NCI-H2227 treated with DMSO at 0.1 percent for 48 hours (cell line): ENCODE measurements at places on chromosomes 16 and 17.

DNA sequence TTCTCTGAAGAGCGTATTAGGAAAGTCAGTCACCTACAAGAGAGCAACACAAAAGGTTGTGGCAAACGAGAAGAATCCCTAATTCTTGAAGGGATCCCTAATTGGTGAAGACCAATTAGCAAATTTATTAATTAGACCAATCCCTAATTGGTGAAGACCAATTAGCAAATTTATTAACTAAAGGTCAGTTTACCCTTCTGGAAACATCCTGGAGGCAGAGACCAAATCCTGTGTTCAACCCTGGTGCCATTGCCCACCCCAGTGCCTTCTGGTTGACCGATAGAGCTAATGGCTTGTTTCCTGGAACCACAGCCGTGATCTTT is 74.2 kb downstream of the WIPI1 start:
- DNase-seq: no peak

DNA sequence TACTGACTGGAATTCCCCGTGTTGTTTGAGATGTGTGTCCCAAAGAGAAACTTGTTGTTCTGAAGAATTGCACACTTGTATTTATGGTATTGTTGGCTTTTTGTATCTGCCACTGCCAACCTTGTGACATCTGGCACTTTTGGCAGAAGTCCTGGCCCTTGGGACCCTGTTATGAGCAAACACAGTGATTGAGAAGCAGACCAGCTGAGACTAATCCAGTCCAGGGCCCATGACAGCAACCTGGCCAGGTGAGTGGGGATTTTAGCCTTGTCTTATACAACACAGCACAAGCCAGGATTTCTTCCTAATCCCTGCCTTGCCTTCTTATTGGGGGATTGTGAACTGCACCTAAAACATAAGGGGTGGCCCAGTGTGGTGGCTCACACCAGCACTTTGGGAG is 80.0 kb downstream of the NTN1 start:
- no peak for DNase-seq

GRCh38 chr17:15309236-15309635 is 32.2 kb downstream of the TEKT3 start:
- DNase-seq: no peak

GRCh38 chr17:31596382-31597323 is 205.2 kb downstream of the RAB11FIP4 start:
- DNase-seq: no peak

GRCh38 chr16:77171745-77172635 is 19.0 kb upstream of the MON1B start:
- DNase-seq: peak; percentile 65

DNA sequence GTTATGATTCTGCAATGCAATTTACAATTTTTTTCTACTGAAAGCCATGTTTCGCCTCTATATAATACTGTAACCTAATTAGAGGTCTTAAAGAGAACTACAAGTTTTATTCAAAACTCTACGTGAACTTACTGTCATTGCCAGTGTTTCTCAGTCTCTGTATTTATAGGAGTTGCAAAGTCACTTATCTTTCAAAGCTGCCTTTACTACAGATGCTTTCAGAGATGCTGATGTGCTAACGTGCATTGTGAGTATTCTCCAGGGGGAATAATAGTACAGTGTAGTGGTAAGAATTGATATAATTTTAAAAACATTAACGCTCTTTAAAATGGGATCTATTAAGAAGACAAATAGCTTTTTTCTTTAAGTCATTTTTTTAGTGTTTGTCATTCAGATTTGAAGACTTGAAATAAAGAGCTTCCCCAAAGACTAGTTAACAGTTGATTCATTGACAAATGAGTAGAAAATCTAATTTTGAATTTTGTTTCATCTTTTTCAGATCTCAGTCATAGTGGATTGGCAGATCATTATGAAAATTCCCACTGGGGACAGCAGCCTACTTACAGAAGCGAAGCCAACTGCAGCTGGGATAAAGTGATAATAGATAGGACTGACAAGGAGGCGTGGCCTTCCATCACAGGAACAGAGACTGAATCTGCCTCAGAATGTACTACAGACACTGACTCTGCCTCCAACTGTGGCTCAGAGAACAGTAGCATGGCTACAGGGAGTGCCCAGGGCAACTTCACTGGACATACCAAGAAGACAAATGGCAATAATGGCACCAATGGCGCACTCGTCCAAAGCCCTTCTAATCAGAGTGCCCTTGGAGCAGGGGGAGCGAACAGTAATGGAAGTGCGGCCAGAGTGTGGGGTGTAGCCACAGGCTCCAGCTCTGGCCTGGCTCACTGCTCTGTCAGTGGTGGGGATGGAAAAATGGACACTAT is 79.9 kb downstream of the TMC6 start:
- DNase-seq: no peak

DNA sequence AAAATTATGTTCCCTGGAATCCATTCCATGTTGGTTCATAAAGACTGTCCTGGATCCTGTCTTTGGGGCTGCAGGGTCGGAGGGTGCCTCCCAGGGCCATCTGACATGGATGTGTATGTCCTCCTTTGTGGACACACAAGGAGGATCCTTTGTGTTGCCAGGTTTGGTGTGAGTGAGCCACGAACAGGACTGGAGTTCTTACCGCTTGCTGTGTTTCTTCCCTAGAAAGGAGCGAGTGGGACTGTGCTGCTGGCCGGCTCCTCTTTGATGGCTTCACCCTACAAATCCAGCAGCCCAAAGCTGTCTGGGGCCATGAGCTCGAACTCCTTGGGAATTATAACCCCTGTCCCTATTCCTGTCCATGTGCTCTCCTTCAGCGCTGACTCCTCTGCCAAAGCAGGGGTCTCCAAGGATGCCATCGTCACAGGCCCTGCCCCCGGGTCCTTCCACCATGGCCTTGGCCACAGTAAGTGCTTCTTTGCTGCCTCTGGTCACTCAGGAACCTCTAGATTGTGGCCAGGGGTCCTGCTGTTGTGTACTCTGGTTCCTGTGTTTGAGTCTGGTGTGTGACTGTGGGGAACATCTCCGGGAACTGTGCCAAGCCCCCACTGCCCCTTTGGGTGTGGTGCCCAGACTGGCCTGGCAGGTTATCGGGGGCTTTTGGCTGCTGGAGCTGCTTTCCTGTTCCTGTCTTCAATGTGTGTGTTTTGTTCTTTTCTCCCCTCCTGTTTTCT is 29.5 kb downstream of the UBN1 start:
- no peak for DNase-seq

- DNase-seq: peak; percentile 67
These were observed 8.8 kb upstream of the ZNF263 start for GRCh38 chr16:3274490-3274889.

- no peak for DNase-seq
These were observed 8.8 kb upstream of the SLC16A5 start for GRCh38 chr17:75079023-75079373.

DNA sequence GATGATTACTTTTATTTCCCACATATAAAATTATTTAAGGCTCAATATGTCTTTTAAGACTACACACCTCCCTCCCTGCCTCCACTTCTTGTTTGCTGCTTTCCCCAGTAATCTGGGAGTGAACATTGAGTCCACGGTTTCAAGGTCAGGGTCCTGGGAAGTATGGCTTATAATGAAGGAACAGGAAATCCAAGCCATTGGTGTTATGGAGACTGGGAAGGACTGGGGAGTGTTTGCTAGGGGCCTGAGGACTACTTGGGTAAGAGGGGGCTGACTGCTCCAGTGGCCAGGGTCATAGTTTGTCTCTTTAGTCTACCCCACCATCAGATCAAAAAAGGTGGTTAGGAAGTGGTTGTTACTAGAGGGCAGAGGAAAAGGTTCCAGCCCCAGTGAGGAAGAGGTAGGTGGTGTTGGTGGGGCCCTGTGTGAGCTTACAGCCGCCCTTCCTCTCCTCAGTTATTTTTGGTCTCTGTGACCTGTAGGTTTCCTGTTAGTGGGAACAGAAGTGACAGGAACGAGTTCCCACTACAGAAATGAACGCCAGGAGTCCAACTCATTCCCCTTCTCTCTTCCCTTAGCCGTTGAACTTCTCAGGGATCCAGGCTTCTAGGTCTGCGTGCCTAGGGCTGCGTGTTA is 742 bp upstream of the SLC16A13 start:
- no peak for DNase-seq

DNA sequence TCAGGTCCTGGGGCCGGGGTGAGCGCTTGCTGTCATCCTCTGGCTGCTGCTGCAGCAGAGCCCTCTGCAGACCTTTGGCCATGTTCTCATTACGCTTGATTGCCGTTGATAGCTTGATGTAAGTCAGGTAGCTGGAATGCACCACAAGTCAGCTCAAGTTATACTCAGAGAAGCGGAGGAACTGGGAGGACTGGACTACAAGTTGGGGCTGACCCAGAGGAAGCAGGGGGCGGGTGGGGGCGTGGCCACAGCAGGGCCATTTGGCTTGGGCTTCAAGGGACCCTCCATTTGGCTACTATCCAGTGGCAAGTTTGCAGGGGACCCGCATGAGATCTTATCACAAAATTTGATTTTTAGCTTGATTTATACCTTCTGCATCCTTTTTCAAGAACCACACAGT is 19.0 kb upstream of the EVPL start:
- DNase-seq: no peak

DNA sequence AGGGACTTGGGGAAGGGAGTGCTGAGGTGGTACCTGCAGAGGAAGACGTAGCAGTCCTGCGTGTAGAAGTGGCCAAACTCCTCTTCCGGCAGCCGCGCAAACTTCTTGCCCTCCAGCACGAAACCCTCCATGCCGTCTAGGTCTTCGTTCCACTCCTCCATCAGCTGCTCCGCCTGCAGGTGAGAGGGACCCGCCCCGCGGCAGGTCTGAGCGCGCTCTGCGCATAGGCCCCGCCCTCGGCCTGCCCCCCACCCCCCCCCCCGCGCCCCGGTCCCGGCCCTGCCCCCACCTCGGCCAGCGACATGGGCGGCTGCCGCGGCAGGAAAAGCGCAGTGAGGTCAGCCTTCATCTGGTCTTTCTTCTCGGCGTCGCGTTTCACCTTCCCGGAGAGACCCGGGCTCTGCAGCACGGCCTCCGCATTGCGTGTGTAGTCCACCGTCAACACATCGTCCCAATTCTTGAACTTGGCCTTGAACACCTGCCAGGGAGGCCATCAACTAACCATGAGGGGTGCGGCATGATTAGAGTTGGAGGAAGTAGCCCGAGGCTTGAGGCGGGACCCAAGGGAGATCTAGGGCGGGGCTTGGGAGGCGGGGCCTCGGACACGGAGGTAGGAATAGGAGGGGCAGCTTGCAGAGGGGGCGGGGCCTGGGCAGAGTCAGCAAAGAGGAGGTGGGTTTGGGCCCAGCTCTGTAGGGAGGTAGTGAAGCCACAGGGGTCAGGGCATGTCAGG is 11.5 kb downstream of the FLII start:
- no peak for DNase-seq

- DNase-seq: no peak
These were observed 38.0 kb downstream of the CEP95 start for GRCh38 chr17:64544742-64545141.

GRCh38 chr16:11272484-11272883 is 945 bp downstream of the PRM3 start:
- DNase-seq: no peak

DNA sequence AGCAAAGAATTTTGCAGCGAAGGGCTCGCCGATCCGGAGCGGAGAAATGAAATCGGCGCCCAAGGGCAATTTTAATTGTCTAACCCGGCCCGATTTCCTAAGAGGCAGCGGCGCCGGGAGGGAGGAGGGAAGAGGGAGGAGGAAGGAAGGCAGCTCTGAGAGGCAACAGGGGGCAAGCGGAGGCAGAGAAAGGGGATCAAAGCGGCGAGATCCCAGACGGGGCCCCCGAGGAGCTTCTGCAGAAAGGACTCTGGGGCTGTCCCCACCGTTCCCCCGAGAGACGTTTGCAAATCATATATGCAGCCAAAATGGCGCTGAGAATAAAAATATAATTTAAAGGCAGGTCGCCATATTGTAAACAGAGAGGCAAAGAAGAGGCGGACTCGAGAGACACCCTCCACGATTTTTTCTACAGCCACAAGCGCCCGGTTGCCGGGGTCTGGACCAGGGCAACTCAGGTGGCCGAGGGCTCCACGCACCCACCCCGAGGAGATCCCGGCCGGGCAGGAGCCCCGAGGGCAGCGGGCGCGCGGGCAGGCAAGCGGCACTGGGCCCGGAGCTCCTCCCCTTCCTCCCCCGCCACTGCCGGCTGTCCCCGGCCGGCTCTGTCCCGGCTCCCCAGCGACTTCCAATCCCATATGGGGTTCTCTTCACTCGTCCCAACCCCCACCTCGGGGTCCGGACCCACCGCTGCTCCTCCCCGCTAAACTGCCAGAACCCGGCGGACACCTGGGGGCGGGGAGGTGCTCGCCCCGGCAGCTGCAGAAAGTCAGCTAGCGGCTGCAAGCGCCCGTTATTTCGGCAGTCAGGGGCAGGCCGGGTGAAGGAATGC is 1.9 kb downstream of the PHF12 start:
- peak; percentile 45 for DNase-seq
